ENCODE measurements at places on chromosomes 7 and 10. TPM values are rescaled to one million over a fixed set of nuclear protein-coding genes. Genes with fewer than 3 reads are reported as not detected.

DNA sequence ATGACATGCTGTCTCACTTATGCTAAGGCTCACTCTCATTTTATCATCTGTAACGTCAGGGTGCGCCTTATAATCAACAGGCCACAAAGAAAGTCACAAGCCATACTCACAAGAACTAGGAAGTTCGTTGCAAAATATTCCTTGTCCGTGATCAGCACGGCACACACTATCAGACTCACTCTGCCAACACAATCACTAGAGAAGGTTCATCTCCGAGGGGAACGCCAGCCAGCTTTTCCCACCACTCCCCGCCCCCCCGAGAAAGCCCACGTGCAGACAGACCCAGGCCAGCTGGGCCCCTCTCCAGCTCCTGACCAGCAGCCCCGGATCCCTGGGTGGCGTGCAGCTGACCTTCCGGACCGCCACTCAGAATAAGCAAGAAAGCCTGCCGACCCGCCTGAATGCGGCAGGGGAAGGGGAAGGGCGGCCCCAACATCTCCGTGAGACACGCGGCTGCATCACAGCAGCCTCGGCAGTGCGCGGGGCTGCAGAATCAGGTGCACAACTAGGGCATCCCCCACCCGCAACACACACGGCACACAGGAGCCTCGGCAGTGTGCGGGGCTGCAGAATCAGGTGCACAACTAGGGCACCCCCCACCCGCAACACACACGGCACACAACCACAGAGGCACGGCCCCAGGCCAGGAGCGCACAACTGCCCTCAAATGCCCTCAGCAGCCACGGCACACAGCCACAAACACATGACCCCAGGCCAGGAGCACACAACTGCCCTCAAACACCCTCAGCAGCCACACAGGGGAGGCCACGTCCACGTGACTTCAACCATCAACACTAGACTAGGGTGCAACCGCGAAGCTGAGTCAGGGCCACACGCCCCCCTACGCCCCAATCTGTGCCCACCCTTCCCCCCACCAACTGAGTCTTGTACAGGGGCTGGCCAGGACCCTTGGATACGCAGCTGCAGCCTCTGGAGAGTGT, 2.5 kb upstream of the GPR146 start:
- H3K36me3 ChIP-seq, result no peaks in the 10 kb centered on the region
- peak overlapping the region; percentile 0 for H3K27ac ChIP-seq
- peaks cover 3% of the 10 kb centered on the region for H3K4me1 ChIP-seq
- H3K27me3 ChIP-seq, result no peaks in the 10 kb centered on the region
- no peak overlapping the region for H3K4me3 ChIP-seq
- no peak for DNase-seq

Gene HOXA13
- total RNA-seq, result 0.59 TPM

Gene LBX1
- not detected for total RNA-seq

Gene CHCHD2
- 439 TPM for total RNA-seq

Gene TEX36
- 0.49 TPM for total RNA-seq

Gene GNAI1
- total RNA-seq, result 23.2 TPM

Gene LLCFC1
- not detected for total RNA-seq

DNA sequence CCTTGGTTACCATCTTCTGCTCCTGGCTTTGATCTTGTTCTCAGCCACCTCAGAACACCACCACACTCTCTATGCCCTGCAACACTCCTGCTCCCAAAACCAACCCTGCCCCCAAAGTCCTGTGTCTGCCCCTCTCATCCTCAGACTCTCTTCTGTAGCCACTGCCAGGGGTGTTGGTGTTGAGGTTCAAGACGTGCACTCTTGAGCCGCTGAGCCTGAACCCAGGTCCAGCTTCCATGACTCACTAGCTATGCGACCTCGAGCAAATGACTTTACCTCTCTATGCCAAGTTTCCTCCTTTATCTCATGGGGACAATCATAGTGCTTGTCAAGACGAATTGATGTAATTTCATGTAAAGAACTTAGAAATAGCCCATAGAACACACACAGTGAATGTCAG, 840 bp upstream of the ATP6V0A4 start:
- H3K4me3 ChIP-seq, result no peak overlapping the region
- H3K27me3 ChIP-seq, result no peaks in the 10 kb centered on the region
- H3K27ac ChIP-seq, result no peak overlapping the region
- H3K36me3 ChIP-seq, result no peaks in the 10 kb centered on the region

- no peak overlapping the region for H3K4me3 ChIP-seq
- H3K36me3 ChIP-seq, result no peaks in the 10 kb centered on the region
- no peak for DNase-seq
- peak overlapping the region; percentile 60 for H3K27ac ChIP-seq
- H3K4me1 ChIP-seq, result no peaks in the 10 kb centered on the region
Observed at GRCh38 chr10:75788394-75789205, 357.2 kb downstream of the LRMDA start.

DNA sequence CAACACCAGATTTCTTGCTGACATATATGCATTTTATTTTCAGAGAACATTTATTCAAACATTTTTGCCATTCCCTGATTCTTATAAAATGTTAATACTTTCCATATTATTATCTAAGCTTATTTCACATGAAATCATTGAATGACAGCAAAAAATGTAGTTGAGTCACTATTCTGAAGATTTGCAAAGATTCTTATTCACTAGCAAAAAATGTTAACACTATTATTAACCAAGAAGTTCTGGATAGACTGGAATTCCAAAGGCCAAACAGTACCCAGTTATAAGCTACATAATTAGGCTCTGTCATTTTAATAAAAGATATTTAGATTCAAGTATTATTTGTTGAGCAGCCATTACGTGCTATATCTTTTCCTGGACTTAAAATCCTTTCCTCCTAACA, 4.3 kb downstream of the GSTO2 start:
- no peaks in the 10 kb centered on the region for H3K27me3 ChIP-seq
- no peaks in the 10 kb centered on the region for H3K4me1 ChIP-seq
- DNase-seq, result no peak

DNA sequence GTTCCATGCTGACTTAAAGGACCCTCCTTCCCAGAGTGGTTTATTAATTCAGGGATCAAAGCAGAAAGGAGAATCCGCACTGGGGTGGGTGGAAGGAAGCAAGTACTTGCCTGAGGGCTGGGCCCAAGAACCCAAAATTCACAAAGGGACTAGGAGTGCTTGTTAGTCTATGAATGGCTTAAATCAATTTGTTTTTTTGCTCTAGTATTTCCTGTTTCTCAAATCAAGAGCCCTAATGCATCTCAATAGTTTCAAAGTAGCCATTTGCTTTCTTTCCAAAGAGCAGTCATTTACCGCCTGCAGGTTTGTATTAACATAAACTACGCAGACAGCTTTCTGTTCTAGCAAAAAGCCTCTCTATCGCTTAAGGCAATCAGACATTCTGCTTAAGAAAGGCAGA, 44.2 kb upstream of the SLC35G1 start:
- H3K27me3 ChIP-seq, result no peaks in the 10 kb centered on the region
- no peak overlapping the region for H3K27ac ChIP-seq

- no peak overlapping the region for H3K27ac ChIP-seq
- H3K4me3 ChIP-seq, result no peak overlapping the region
- H3K27me3 ChIP-seq, result no peaks in the 10 kb centered on the region
Observed at GRCh38 chr10:51773681-51774080, 74.3 kb upstream of the CSTF2T start.

DNA sequence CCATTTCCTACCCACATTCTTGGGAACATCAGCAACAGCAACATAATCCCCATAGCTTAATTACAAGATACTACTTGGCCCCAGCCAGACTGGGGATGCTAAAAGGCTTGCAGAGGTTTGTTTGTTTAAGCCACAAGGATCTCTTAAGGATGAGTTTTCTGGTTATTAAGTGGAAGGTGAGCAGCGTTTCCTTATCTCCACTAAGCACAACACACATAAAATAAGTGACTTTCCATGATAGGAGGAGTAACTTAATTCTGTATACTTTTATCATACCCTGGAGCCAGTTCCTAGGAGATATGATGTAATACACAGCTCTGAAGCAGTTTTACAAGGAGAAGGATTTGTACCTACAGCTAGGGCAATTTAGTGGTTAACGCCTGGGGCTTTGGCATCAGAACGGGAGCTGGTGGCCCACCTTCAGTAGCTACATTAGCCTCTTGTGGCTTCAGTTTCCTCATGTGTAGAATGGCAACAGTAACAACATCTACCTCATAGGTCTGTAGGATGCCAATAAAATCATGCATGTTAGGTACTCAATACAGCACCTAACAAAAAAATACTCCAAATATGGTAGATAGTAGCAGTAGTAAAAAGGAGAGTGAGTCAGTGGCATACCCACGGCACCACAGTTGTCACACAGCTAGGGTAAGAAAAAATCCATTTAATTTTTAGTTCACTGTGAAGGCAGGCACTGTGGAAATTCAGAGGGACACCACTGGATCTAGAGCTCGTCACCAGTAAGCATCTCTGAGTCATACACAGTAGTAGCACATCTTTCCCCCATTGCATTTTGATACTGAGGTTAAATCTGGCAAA, 55.2 kb downstream of the DOCK4 start:
- H3K36me3 ChIP-seq, result no peaks in the 10 kb centered on the region
- no peaks in the 10 kb centered on the region for H3K27me3 ChIP-seq
- no peak for DNase-seq
- H3K4me1 ChIP-seq, result no peaks in the 10 kb centered on the region
- H3K4me3 ChIP-seq, result no peak overlapping the region

DNA sequence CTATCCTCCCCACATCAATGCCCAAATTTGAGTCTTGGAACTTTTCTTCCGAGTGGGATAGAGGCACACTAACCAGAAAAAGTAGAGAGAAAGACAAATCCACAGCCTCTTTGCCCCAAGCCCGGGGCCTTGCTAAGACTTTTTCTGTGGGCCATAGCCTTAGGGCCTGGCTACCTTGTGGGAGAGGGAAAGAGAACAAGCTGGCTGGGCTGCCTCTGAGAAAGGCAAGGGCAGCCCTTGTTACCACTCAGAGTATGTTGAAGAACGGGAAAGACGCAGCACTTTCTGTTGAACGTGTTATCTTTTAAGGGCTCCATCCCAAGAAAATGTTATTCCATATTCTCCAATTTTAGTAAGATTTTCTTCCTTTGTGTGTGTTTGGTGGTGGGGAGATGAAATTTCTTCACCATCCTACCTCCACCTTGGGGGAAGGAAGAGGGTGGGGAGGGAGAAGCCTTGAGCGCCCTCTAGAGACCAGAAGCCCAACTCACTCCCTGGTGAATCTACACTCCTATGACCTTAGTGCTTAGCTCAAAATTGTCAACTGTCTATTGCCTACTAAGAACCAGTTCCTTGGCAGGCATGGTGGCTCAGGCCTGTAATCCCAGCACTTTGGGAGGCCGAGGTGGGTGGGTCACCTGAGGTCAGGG, 3.9 kb upstream of the NRF1 start:
- H3K27me3 ChIP-seq, result no peaks in the 10 kb centered on the region
- no peak overlapping the region for H3K4me3 ChIP-seq
- H3K36me3 ChIP-seq, result no peaks in the 10 kb centered on the region
- H3K27ac ChIP-seq, result no peak overlapping the region

Gene NEURL1
- total RNA-seq, result 23.6 TPM

Gene BRAT1
- total RNA-seq, result 34.1 TPM

DNA sequence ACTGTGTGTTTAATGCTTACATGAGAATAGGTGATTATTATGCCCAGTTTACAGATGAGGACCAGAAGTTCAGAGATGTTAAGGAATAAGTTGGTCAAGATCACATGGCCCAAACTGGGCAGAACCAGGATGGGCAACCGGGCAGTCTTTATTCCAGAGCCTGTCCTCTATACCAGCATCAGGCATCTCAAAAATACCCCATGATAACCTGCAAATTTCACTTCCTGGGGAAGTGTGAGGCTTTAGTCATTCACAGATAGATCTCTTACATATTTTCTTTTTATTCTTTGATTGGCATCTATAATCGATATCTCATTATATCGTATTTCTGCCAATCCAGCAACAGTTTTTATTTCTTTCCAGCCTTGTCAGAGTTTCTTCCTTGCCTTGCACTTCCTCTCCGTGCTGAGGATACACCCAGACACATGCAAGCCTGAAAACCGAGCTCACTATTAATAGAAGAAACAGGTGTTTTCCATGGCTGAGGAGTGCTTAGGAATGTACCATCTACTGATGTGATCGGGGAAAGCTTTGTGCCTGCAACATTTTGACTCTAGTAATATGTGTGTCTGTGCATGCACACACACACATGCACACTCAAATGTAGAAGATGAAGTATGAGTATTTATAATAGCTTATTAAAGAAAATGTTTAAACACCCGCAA, 82.4 kb downstream of the CREM start:
- no peak for DNase-seq
- H3K4me3 ChIP-seq, result no peak overlapping the region
- H3K27ac ChIP-seq, result no peak overlapping the region
- H3K36me3 ChIP-seq, result no peaks in the 10 kb centered on the region
- H3K27me3 ChIP-seq, result no peaks in the 10 kb centered on the region

DNA sequence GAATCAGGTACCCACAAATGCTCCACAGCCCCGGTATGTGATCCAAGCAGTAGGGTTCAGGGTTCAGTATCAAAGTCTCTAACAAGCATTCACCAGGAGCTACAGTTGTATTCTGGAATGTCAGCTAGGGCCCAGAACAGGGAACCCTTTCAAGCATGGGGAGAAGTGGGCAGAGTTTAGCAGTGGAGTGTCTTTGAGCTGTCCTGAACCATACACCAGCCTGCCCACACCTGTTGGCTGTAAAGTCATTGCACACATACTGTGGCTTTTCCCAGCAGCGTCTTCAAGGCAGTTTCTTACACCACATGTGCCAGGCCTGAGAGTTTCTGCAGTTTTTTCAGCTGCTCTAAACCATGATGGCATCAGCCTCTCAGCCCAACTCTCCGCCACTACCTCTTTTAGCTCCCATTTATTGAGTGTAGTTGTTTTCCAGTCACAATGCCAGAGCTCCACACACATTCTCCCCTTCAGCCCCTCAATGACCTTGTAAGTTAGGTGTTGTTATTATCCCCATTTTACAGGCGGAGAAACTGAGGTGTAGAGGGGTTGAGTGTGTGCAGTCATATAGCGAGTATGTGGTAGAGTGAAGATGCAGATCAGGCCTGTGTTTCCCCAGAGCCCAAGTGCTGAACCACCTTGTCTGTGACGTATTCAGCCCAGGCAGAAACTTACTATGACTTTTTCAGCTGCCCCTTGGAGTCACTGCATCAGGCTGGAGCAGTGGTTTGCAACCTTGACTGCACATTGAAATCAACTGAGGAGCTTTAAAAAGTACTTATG, 83.1 kb downstream of the CHN2 start:
- H3K4me3 ChIP-seq, result no peak overlapping the region
- no peaks in the 10 kb centered on the region for H3K36me3 ChIP-seq
- H3K4me1 ChIP-seq, result no peaks in the 10 kb centered on the region
- no peak overlapping the region for H3K27ac ChIP-seq
- no peaks in the 10 kb centered on the region for H3K27me3 ChIP-seq

Gene SFTPD
- 0.58 TPM for total RNA-seq
